Activated CD8-positive, alpha-beta memory T cell treated with anti-CD3 and anti-CD28 coated beads for 1 hour (primary cell): ENCODE measurements at places on chromosomes 7 and 10.

DNA sequence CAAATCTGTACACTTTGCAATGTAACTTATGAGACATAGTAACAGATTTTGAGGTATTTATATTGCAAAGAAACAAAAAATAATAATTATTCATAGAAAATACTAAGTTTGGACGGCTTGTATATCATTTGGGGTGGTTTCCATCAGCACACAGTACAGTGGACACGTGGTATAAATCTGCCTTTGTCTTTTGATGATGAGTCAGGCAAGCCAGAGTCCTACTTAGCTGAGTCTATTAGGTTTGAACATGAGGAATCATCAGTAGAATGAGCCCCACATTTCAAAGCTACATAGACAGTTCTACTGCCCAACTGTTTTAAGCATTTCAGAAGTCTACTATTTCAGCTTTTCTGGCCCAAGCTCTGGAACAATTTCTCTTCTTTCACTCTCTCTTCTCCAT, 803.2 kb downstream of the PHTF2 start:
- DNase-seq = no peak

GRCh38 chr7:110975486-110975885, 115.4 kb upstream of the LRRN3 start:
- DNase-seq = no peak

- no peak for DNase-seq
These were observed 5.7 kb downstream of the CYP17A1 start for GRCh38 chr10:102831322-102832071.

GRCh38 chr7:43204081-43204480, 91.6 kb downstream of the HECW1 start:
- no peak for DNase-seq

DNA sequence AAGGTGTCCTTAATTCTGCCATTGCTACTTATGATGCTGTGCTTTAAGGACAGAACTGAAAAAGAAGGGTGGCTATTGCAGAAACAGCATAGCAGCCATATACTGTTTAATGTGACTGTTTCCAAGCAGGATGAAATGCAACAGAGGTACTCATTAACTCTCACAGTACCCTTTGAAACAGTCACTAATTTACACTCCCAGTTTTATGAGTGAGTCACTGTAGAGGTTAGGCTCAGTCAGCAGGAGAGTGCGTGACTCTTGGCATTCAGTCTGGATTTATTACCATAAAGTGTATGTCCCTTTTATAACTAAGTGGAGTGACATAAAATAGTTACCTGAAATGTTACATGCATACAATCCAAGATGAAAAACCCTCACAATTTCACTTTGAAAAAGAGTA, 27.7 kb downstream of the ALDH18A1 start:
- DNase-seq = no peak

DNA sequence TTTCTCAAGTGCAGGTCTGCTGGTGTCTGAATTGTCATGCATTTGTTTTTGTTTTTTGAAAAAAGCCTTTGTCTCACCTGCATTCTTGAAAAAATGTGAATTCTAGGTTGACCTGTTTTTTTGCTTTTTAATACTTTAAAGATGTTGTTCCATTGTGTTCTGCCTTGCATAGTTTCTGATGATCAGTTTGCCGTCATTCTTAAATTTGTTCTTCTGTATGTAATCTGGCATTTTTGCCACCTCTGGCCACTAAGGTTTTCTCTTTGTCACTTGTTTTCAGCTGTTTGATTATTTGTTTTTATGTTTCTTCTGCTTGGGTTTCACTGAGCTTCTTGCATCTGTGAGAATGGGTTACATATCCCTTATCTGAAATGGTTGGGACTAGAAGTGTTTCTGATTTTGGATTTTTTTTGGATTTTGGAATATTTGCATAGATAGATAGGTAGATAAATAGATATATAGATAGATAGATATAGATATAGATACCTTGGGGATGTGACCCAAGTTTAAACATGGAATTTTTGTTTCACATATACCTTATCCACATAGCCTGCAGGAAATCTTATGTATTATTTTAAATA, 16.5 kb downstream of the MGMT start:
- no peak for DNase-seq

DNA sequence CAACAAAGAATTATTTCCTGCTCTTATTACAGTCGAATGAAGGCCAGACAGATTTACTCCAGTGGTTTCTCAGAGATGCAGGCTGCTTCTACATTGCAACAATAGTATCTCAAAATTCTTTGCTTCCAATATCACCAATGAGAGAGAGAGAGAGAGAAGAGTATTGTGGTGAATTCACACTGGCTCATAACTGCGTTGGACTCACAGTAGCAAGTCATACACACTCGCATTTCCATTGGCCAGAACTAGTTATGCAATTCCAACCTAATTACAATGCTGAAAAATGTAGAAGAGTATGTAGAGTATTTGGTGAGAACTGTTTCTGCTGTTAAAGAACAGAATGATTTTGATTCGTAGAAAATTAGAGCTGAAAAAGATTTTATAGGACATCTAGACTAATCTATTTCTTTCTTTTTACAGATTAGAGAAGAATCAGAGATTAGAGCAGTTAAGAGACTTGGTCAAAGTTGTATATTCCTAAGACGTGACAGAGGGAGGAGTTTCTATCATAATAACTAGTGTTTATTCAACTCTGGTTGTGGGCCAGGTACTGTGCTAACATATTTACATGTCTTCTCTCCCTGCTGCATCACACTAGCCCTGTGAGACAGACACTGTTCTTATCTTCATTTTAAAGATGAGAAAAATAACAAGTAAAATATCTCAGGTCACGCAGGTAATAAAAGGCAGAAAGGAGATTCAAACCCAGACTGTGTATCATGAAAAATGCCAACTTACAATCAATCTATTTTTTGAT, 34.6 kb upstream of the PDK4 start:
- DNase-seq = no peak

GRCh38 chr10:11252887-11253286, 235.2 kb downstream of the CELF2 start:
- DNase-seq = no peak

DNA sequence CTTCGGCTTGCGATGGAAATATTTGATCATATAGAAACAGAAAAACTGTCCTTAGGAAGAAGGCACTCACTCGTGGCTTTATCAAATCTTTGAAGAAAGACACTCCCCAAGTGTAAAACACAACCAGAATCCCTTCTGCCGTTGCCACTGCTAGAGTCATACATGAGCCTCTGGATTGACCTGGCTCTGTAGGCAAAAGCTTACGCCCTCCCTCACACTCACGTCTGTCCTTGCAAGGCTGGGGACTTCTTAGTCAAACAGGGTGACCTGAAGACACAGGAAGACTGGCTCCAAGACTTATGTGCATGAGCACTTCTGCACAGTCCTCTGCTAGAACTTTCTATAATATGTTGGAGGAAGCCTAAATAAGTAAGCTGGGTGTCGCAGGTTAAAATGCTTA, 135.4 kb upstream of the MDFIC start:
- no peak for DNase-seq

- DNase-seq = no peak
These were observed 77.1 kb upstream of the CAMK2B start for GRCh38 chr7:44402401-44403060.

DNA sequence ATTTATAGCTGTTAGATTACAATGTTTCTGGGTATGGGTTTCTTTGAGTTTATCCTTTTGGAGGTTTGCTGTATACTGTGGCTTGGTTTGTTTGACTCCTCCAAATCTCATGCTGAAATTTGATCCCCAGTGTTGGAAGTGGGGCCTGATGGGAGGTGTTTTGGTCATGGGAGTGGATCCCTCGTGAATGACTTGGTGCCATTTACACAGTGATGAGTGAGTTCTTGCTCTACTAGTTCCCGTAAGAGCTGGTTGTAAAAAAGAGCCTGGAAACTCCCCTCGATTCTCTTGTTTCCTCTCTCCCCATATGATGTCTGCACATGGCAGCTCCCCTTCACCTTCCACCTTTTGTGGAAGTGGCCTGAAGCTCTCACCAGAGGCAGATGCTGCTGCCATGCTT, 324.1 kb downstream of the C7orf25 start:
- no peak for DNase-seq

GRCh38 chr10:113362645-113363091, 190.2 kb upstream of the HABP2 start:
- no peak for DNase-seq

DNA sequence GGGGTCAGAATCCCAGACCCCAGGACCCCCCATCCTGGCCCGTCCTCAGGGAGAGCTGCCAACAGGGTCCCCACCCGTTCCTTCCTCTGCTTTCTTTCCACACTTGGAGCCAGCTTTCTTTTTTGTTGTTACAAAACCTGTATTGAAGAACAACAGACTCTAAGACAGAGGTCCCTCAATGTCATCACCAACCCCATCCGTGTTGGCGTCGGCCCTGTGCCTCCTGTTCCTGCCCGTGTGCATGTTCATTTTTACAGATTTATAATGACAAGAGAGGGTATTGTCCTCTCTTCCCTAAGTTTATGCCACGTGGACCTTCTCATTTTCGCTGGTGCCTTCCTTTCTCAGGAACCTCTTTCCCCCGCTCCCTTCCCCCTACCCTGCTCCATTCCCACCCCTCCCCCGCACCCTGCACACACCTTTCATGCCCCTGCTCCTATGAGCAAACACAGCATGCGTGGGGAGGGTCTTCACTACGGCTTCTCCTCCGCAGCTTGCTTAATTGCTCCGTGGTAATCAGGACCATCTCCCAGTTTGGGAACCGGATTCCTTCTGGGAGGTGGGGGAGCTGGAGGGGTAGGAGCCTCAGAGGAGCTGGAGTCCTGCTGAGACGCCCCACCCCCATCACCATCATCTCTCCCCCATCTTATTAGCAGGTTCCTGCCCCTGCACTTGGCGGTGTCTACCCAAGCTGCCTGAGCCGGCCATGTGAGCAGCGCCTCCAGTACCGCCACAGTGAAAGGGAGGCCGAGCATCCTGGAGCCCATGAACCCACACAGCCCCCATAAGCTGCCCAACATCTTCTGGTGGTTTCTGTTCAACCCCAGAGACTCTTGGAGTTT, 88.0 kb upstream of the INSIG1 start:
- no peak for DNase-seq

- DNase-seq = no peak
These were observed 276.8 kb downstream of the DNAJB9 start for GRCh38 chr7:108846471-108846870.

DNA sequence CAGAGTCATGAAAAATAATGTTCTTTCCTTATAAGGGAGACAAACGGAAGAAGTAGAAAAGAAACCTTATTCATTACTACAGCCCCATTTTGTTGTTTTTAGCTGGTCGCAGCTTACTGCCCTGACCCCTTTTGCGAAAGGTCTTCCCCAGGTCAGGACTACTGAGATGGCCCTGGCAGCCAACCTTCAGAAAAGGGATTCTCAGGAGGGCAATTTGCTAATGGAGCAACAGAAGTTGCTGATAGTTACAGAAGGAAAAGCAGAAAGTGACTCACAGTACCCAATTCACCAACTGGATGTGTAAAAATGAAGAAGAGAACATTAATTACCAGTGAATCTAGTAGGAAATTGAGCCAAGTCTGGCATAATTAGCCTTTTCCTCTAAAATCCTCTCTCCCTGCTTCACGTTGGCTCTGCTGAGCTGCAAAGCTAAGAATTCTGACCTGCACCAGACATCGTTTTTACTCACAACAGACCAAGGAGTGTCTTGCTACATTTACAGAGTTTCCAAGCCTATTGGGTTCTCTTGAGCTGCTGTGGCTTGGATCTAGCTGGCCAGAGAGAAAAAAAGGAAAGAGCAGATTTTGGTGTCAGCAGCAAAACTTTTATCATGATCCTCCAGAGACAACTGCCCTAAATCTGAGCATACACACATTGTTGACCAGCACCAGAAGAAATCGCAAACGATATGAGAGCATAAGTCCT, 499.9 kb upstream of the FZD8 start:
- no peak for DNase-seq
